ENCODE measurements at places on chromosomes 4 and X. TPM values are rescaled to one million over a fixed set of nuclear protein-coding genes. Genes with fewer than 3 reads are reported as not detected.
A peak's percentile ranks its signal among the peaks of the same experiment; 100 is the strongest.

Gene LONRF3
- total RNA-seq = 7.1 TPM

Gene GLOD5
- total RNA-seq = not detected

DNA sequence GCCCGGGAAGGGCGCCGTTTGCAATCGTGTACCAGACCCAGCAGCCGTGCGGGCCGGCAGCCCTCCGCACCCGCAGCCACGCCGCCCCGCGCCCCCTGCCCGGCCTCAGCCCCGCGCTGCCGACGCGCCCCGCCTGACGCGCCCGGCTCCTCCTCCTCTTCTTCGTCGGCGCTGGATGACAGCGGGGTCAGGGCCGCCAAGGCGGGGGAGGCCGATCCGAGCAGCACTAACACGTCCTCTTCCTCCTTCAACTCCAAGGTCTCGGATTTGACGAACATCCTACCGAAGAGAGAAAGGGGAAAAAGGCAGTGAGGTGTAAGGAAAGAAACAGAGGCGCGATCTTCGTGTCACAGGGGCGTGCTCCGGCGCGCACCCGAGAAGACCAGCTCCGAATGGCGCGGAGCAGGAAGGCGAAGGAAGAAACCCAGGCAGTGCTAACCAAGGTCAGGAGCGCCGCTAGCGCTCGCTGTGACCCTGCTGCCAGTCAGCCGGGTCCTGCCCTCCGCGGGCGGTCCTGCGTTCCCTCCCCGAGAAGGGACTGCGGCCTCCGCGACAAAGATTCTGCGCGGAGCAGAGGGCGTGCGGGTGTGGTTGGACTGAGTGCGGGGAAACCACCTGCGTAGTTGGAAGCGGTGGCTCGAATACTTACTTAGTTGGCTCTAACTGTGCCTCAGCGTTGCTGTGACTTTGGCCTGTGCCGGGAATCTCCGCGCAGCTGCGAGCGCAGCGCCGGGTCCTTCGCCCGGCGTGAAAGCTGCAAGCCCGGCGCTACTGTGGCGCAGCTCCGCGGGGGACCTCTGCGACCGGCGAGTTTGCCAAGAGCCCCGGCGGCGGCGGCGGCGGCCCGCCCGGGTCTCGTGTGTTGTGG is 548 bp downstream of the NEUROG2 start:
- no peak for DNase-seq
- H3K27ac ChIP-seq = no peak overlapping the region
- H3K27me3 ChIP-seq = peaks cover 83% of the 10 kb centered on the region
- H3K4me3 ChIP-seq = peak overlapping the region; percentile 70

Gene FAM9B
- total RNA-seq = not detected

GRCh38 chr4:141587897-141588296 is 48.5 kb upstream of the IL15 start:
- no peaks in the 10 kb centered on the region for H3K4me1 ChIP-seq
- no peak overlapping the region for H3K4me3 ChIP-seq
- H3K27ac ChIP-seq = no peak overlapping the region
- no peaks in the 10 kb centered on the region for H3K36me3 ChIP-seq
- no peak for DNase-seq
- no peaks in the 10 kb centered on the region for H3K27me3 ChIP-seq

DNA sequence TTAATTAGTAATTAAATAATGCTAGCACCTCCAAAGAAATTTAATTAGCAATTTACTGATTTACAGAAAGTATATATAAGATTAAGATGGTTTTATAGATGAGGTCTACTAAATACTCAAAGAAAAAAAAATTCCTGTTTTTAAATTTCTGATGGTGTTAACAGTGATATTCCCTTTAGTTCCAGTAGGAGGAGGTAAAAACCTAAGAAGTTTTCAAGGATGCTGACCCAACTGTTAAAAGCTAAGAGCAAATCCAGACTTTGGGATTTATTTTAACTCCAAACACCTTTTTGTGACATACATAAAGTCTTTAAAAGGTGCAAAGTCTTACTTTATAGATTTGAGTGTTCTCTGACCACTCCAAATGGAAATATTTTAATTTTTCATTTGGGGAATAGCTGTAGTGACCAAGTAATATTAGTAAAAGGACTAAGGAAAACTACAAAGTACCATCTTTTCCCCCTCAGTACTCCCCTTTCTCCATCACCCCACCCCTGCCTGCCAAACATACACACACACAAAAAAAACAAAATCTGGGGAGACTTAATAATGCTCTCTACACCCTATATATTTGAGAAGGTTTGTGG is 34.2 kb upstream of the CSN1S1 start:
- H3K36me3 ChIP-seq = no peaks in the 10 kb centered on the region
- no peak overlapping the region for H3K27ac ChIP-seq
- H3K4me1 ChIP-seq = no peaks in the 10 kb centered on the region
- no peaks in the 10 kb centered on the region for H3K27me3 ChIP-seq

Gene SH3RF1
- total RNA-seq = 16.5 TPM

DNA sequence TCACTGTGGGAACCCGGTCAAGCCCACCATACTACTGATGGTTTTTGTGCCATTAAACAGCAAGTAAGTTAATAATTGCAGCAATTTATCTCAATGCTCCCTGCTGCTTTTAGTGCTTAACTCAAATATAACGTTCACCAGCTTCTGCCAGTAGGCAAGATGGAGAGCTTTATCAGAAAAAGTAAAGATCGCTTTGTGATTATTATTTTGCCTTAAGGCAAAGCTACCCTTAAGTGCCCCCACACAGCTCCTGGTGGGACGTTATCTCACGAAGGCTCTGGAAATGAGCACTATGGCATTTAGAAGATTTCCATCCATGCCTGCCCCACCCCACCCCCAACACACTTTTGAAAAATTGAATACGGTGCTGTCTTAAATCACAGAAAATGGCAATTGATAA is 59.4 kb downstream of the KDR start:
- H3K4me3 ChIP-seq = no peak overlapping the region
- DNase-seq = no peak
- H3K36me3 ChIP-seq = no peaks in the 10 kb centered on the region

DNA sequence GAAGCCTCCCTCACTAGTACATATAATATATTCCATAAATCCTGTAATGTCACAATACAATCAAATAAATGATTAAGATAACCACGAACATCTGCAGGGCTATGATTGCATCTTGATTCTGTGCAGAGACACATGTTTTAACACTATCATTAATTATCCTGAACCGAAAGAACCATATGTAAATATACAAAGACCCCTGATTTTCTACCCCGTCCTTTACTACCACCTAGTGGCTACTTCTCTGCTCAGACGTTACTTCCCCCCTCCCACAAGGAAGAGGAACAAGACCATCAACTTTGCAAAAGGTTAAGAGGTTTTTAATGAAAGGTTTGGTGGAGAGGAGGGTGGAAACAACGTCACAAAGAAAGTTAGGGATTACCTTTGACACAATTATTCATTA is 134.0 kb downstream of the COL4A6 start:
- H3K27ac ChIP-seq = no peak overlapping the region
- DNase-seq = no peak
- H3K4me1 ChIP-seq = no peaks in the 10 kb centered on the region

GRCh38 chr4:186019269-186019668 is 49.7 kb upstream of the TLR3 start:
- no peaks in the 10 kb centered on the region for H3K27me3 ChIP-seq
- H3K27ac ChIP-seq = no peak overlapping the region
- H3K4me1 ChIP-seq = no peaks in the 10 kb centered on the region
- no peaks in the 10 kb centered on the region for H3K36me3 ChIP-seq

Measured in pancreas (tissue), 10 donors.